ENCODE measurements at places on chromosomes 2 and 18.

DNA sequence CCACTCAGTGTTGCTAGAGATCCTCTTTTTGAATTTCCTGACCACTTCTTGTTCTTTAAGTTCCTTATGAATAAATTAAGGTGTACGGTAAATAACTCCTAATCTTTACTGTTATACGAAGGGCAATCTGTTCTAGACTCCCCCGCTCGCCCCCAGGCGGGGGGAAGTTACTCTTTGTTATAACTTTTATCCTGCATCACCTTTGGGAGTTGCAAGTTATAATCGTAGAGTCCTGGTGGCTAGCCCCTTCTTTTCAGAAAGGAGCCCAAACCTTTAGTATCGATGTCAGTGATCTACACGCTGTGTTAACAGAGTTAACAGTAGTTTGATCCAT, 652 bp downstream of the GCA start:
- DNase-seq, result no peak

DNA sequence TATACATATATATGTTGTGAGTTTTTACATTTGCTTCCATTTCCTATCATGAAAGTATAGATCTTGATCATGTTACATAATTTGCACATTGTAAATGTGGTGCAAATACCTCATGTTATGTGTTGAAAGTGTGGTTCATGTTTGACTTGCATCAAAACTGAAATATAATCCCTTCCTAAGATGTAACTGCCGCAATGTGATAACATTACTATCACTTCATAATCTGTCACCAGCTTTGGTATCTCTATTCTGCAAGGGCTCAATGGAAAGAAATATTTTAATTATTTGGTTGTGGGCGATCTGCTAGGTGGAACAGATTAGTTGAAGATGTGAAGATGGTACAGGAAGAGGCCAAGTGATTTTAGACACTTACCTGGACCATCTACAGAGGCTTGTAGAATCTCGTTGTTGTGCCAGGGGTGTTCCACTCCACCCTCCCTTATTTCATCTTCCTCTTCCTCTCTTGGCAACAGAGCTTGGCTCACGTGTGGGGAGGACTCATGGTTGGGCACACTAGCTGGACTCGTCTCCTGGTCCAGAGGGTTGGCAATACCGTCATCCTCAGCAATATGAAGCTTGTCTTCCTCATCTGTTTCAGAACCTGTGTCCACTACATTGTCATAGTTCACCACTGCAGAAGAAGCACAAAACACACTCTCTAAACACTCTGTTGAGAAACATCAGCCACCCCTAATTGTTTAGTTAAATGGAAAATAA, 90.4 kb downstream of the ZEB2 start:
- DNase-seq, result no peak

- DNase-seq, result no peak
These were observed 533.6 kb upstream of the MEX3C start for GRCh38 chr18:51731070-51731469.

DNA sequence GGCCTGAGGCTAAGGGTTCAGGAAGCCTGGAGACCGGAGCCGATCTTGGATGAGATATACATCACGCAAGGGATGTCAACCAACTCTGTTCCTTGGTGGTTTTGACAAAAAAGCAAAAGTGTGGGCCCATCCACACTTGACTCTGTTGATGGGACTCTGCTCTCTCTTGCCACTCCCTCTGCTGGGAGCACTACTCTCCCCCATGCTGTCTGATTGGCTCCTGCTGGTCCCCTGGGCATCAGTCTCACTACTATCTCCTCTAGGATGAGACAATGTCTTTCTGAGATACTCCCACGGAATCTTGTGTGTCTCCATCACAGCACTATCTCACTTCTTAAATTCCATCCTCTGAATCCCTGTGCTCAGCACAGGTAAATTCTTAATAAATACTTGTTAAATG, 56.8 kb upstream of the DNMT3A start:
- no peak for DNase-seq

GRCh38 chr2:238242731-238243495, 3.1 kb upstream of the HES6 start:
- no peak for DNase-seq

DNA sequence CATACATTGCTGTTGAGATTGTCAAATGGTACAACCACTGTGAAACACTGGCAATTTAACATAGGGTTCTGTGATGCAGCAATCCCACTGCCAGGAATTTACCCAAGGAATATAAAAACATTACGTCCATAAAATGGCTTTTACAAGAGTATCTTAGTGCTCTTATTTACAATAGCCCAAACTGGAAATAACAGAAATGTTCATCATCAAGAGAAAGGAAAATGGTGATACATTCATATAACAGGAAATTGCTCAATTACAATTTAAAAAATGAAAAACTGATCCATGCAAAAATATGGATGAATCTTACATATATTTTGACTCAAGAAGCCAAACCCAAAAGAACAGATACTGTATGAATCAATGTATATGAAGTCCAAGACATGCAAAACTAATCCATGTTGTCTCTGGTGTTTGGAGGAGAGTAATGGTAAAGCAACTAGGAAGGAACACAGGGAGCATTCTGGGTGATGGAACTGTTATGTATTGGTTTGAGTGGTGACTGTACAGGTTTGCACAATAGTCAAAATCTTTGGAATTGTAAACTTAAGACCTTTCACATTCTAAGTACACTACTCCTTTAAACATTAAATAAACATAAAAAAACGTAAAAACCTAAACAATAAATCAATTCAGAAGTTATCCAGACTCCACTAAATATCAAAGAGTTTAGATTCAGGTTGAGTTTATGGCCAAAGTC, 104.8 kb upstream of the WDR75 start:
- no peak for DNase-seq

GRCh38 chr2:230746213-230746612, 33.6 kb downstream of the CAB39 start:
- DNase-seq, result no peak

- no peak for DNase-seq
These were observed 29.2 kb downstream of the MTHFD2 start for GRCh38 chr2:74227646-74228045.

DNA sequence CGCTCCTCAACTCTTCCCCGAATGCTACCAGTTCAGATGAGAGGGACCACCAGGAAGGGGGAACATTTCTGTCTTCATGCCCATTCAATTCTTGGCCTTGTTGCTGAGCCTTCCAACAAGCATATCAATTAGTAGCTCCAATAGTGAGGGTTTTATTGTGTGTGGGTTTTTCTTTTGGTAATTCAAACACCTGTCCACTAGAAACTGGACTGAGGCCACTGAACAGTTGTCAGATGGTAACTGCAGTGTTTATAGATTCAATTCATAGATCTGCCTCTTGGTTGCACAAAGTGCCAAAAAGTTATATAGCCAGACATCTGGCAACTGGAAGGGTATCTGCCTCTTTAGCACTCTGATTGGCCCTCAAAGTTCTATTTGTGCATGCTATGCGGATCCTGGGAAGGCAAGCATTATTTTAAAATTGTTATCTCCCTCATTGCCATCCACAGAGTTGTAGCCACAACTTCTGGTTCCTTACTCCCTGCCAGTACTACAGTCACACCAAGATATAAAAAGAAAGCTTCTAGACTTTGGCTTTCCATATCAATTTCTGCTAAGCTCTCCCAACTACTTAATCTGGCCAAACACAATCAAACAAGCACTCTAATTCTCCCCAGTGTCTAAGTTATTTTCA, 83.3 kb upstream of the ZNF521 start:
- DNase-seq, result no peak

DNA sequence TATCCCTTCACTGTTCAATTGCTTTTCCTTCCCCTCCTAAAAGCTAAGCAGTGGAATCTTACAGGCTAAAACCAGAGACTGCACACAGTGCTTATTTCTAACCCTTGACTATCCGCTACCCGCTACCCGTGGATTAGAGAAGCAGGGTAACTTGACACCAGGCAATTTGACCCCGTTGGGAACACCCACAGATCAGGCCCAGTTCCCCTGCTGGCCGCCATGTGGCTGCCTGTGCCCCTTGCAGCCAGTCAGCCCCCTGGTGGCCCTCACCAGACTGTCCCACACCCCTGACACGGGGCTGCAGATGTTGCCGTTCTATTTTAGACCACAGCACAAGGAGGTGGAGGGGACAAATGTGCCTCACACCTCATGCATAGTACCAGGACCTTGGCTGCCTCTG, 74.8 kb downstream of the TXNL1 start:
- DNase-seq, result no peak

DNA sequence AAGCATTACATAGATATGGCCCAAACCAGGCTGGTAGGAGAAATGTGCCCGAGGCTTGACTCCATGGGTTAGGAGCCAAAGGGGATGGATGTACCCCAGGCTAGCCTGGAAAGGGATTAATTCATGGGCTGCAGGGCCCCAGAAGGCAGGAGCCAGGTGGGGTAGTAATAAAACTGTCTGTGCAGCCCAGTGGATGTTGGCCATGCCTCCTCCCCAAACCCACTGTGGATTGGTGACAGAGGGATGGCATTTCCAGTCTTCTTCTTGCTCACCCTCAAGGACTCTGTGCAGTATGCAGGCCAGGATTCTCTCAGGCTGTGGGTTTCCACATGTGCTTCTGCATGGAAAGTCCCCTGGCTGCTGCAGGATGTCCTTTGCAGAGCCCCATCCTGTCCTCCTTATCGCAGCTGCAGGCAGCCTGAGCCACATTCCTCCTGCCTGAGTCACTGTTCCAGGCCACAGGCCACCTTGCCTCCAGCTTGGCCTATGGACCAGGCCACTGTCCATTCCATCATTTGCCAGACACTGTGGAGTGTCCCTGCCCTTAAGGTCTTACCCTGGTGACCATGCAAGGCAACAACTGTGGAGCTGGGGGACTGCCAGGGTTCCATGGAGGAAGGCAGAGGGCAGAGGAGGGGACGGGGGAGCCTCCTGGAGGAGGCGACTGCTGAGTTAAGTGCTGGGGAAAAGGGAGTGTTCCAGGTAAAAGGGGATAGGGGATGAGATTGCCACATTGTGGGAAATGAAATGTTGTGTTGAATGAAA, 38.9 kb downstream of the INO80C start:
- DNase-seq, result no peak

DNA sequence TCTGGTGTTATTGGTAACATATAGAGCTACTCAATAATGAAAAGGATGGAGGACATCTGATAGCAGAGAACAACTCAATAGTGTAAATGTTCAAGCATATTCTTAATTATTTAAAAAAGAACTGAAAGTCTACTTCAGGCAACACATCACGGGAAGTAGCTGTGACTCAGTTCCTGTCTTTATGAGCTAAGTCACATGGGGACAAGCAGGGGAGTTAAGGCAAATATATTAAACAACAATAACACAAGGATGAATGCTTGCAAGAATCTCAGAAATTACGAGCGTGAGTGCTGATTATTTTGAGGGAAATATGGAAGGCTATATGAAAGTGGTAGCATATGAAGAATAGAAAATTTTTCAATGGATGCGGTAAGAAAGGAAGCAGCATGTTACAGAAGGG, 4.0 kb upstream of the HNMT start:
- DNase-seq, result no peak

DNA sequence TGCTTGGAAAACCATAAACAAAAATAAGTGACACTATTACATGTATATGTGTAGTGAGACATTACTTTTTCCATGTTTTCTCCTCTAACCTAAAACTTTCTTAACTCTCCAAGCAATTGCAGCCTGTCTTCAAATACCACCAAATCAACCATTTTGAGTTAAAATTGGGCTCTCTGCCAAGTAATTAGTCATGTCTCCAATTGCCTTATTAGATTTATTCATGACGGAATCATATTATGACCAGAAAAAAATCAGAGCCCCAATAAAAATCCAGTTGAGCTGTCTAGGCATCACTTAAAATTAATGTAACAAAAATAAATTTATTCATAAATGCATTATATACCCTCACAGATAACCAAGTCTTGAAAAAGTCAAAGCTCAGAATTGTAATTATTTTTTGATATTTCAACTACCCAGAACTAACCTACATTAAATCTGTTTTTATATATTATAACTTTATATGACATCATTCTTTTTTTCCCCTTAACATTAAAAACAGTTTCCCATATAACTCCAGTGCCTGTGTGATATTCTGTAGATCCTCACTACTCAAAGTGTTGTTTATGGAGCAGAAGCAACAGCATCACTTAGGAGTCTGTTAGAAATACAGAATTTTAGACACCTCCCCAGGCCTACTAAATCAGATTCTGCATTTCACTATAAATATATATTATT, 157.0 kb downstream of the ERBB4 start:
- DNase-seq, result no peak

DNA sequence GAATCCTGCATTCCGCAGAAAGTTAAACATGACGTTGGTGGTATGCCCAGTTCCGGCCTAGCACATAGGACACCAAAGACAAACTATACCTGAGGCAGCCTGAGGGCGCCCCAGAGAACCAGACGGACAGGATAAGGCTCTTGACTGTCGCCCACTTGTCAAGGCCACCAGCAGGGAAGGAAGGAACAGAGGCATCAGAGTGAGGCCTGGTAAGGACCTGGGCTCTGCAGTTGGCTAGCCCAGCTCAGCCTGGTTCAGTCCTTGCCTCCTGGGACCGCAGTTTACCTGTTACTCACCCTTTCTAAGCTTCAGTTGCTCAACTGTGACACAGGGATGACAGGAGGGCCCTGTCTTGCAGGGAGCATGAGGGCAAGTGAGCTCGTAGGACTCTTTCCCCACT, 82.1 kb downstream of the ACTR2 start:
- DNase-seq, result no peak

- DNase-seq, result no peak
These were observed 383.0 kb upstream of the DCC start for GRCh38 chr18:51957001-51957400.

DNA sequence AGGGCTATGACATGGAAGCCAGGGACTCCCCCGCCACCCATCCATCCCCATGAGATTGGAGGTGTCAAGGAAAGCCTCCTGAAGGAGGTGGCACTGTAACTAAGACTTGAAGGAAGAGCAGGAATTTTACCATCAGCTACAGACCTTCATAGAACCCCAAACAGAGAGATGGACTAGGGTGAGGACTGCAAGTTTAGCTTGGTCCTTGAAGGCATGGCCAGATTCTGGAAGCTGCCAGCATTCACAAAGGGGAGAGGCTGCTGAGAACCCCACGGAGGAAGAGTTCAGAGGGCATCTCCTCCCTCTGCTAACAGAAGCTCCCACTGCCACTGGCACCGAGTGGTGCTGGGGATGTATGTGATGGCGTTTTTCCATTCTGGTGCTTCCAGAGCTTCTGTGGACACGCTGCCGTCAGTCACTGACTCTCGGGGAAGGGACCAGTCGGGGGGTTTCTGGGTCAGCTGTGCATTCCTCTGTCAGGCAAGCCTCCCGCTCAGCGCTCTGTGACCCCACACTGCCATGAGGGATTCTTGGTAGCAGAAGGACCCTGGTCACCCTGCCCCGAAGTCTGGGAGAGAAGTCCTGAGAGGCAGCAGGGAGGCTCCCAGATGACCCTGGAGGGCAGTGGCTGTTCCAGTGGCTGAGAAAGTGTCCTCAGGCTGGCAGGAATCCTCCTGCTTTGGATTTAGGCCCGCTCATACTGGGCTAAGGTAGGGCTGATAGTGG, 18.1 kb downstream of the TMEM185B start:
- DNase-seq, result no peak

- no peak for DNase-seq
These were observed 3.7 kb downstream of the MALT1 start for GRCh38 chr18:58674863-58675472.

- no peak for DNase-seq
These were observed 119.5 kb downstream of the LIPG start for GRCh38 chr18:49681387-49681786.

DNA sequence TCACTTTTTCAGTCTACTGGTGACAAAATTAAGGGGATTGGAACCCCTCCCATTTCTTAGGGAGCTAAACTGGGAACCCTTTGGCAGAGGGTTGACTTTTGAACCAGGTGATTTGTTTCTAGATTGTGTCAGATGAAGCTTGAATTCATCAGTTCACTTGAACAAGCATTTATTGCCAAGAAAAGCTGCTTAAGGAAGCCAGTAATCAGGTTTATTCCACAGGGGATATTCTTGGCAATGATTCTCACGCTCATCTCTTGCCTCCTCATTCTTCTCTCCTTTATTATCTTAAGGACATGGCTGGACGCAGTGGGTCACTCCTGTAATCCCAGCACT, 101.0 kb downstream of the ALPK2 start:
- no peak for DNase-seq
